B cell (primary cell): ENCODE measurements at places on chromosomes 12 and 14.

DNA sequence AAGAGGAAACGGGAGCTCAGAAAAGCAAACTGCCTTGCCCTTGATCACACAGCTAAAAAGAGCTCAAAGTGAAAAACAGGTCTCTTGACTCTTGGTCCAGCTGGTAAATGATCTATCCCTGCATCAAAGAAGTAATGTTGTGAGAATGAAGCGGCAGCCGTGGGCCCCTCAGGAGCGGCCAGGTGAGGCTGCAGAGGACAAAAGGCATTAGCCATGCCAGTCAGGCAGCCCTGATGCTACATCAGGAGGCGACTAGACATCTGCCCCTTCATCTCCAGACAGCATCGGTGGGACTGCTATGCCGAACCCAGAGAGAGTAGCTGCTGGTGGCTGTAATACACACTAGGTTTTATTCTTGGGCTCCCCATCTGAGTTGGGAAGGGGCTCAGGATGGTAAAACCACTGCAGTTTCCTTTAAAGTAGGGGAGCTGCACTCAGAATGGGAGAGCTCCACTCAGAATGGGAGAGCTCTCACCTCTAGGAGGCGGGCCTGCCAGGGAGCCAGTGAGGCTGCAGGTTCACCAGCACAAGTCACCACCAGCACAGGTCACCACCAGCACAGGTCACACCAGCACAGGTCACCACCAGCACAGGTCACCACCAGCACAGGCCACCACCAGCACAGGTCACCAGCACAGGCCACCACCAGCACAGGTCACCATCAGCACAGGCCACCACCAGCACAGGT, 120.1 kb downstream of the TSPAN9 start:
- no peak for DNase-seq

DNA sequence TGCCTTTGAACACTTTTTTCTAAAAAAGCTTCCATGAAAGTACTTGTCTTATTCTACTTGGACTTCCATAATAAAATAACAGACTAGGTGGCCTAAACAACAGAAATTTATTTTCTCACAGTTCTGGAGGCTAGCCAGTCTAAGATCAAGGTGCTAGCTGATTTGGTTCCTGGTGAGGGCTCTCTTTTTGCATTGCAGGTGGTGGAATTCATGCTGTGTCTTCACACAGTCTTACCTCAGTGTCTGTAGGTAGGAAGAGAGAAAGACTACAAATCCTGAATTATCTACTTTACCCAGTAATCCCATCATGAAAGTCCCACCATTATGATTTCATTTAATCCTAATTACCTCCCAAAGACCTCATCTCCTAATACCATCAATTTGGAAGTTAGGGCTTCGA, 356.0 kb downstream of the NAV3 start:
- no peak for DNase-seq

DNA sequence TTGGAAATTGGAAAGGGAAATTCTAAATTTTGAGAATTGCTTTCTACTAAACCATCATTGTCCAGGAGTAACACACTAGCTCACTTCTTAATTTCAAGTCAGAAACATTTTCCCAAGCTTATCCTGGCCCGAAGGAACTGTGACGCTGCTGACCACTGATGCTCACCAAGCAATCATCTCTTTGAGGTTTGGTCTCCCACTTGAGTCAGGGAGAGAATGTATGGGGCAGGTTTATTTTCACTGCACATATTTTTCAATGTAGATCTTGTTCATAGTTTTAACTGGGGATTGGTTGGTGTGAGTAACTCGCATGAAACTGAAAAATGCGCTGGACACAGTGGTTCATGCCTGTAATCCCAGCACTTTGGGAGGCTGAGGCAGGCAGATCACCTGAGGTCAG, 12.9 kb upstream of the RNASE10 start:
- DNase-seq = no peak

- DNase-seq = no peak
Measured at GRCh38 chr12:51505360-51506105, 80.9 kb downstream of the SLC4A8 start.

DNA sequence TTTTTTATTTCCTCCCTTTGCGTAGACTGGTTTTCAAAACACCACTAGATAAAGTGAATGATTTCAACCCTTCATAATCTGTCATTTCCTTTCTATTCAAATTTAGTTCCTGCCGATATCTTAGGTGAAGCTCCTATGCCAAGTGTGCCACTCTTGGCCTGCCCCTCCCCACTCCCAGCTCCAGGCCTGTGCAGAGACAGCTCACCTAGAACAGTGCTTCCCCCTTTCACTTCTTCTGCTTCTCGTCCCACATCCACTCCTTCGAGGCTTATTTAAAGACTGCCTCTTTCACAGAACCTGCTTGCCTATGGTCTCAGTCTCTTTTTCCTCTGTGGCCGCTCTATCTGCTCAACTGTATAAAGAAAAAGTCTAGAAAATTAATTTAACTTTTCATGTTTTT, 473.8 kb downstream of the RAD51B start:
- DNase-seq = peak; percentile 78

DNA sequence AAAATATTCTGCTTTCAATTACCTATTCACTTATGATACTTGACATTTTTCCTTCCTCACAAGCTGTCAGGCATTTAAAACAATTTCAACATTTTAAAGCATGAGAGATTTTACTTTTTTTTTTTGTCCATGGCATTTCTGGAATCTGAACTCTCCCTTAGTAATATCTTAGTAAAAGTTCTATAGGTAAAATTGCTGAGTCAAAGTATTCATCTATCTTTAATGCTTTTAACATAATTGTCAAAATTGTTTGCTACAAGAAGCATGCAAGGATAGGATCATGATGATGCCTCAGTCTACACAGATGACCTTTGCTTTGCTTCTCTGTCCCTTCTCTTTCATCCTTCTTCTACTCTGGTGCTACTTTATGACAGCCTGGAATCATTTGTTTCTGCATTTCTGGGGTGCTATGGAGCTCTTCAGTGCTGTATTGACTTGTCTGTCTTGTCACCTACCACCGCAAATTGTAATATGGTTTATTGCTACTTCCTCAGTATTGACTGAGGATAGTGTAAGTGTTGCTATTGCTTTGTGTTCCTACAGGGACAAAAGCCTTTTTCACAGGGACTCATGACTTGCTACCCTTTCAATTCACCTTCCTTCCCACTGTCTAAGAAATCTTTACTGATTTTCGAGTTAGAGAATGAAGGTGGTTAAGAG, 589.8 kb upstream of the ATP2B1 start:
- DNase-seq = no peak

- no peak for DNase-seq
Measured at GRCh38 chr14:80055226-80055625, 156.1 kb downstream of the DIO2 start.

DNA sequence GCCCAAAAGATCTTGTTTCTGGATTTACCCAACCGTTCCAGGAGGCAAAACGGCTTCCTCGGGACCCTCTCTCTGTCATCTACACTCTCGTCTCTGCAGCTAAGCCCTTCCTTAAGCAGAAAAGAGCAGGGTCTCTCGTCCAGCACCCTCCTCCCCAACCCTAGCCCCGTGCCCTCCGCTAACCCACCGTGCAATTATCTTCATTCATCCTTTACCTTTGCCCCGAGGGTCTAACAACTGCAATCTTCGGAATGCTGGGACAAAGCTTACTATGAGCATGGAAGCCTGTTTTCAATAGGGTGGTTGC, 276 bp upstream of the BMAL2 start:
- no peak for DNase-seq

DNA sequence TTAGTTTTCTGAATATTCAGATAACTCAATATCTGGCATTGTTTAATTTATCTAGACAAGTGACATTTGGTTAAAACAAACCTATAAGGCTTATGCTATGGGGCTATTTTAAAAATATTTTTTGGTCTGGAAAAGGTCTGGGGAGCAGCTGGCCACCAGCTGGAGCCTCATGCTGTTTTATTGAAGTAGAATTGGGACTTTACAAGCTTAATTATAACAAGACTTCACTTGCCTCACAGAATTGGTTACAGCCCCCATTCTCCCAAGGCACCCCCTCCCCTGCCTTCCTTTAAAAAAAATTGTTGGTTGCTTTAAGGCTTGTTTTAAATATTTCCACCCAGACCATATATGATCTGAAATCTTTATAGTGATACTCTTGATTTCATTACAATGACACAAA, 453.9 kb downstream of the ADAMTS20 start:
- no peak for DNase-seq

DNA sequence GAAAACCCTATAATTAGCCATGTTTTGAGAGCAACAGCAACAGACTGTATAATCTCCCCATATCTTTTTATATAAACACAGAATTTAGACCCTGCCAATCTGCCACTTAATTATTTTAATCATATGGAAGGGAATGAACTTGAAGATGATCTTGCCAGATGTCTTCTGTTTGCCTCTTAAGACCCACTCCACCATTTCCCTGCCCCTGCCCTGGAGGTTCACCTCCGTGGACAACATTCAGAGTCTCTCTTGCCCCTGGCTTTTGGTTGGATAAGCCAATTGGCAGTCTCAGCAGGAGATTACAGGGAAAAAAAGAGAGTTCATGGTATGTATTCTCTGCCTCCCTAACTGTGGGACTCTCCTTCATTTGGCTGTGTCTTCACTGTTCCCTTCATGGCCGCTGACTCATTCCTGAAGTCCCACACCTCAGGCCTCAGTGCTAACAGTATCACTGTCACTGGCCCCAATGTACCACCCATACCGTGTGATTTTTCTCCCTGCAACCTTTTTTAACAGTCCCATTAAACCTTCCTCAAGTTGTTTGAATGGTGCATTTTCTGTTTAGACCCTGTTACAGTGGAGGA, 184.8 kb downstream of the PIK3C2G start:
- DNase-seq = no peak

DNA sequence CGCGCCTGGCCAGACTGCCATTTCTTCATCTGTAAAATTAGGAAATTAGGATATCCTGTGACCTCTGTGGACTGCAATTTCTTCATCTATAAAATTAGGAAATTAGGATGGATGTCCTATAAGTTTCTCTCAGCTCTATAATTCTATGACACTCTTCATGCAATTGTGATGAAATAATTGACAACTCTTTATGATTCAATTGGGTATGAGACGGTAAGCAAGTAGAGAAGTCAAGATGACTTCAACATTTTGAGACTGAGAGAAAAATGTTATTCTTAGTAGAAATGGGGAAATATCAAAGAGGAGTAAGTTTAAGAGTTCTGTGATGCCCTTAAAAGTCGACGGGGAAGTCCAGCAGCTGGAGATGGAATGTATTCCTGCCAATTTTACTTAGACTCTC, 12.0 kb downstream of the KIAA0586 start:
- DNase-seq = no peak
